T-cell (primary cell): ENCODE measurements at places on chromosomes 2 and 18.

- no peak for DNase-seq
Measured at GRCh38 chr18:60228609-60229595, 143.7 kb downstream of the MC4R start.

DNA sequence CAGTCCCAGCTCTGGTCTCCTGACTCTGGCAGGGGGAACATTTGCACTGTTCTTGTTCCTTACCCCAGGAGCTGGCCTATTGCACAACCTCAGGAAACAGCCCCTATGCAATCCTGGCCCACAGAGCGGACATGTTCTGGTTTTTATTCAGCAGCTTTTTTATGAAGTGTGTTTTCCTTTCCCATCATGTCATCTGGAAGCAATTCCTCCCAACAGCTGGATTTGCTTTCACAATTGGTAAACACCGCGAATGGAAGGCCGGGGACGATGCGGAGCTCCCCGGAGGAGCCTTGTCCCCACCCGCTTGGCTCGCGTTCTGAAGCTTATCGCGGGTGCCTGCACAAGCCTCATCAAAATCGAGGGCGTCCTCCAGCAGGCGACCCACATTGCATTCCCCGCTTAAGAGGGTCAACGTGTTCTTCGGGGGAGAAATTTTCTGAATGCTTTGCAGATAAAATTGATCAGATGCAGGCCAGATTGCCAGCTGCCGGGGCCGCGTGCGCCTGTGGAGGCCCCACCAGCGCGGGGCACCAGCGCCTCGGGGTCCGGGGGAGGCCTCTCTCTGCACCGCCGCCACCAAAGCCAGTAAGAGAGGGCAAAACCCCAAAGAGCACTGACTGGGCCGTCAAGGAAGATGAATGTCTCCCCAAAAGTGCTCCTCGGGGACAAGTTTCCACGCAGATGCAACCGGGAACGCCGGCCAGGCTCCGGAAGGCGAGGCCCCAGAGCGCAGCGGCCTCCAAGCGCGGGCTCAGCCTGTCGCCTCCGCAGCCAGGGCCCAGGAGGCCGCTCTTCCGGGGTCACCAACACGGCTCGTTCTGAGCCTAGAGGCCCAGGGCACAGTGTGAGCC is 60.3 kb upstream of the SP3 start:
- DNase-seq = no peak

DNA sequence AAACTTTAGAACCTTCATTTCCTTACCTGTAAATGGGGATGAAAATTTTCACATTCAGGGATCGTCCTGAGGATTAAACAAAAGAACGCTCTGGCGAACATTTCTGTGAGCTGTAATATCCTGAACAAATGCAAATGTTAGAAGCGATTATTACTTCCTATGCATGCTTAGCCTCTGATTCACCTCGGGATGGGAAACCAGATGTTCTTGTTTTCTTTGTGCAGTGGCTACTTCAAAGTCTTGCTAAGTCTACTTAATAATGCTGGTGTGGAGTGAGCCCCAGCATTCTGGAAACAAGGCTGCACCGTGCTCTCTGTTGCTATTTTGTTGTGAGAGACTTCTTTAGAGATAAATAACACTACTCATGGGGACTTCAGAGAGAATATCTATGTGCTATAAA is 119.1 kb upstream of the PELI1 start:
- DNase-seq = no peak

DNA sequence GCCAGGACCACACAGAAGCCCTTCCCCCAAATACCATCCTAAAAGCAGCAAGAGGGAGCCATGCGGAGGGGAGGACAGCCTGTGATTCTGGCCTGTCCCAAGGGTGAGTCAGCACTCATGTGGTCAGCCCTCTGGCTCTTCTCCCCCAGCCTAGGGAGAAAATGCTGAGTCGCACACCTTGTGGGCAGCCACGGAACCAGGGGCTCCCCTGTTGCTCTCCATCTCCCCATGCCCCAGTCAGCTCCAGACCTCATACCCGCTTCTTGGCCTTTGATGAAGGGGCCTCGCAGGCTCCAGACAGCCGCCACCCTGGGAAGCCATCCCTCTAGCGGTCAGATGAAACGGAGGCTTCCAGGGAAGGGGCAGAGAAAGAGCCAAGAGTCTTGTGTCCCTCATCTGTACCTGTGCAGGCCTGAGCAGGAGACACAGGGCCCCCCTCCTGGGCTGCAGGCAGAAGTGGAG is 181.3 kb upstream of the SIX2 start:
- no peak for DNase-seq

GRCh38 chr2:66691031-66691965 is 256.4 kb downstream of the MEIS1 start:
- DNase-seq = no peak

DNA sequence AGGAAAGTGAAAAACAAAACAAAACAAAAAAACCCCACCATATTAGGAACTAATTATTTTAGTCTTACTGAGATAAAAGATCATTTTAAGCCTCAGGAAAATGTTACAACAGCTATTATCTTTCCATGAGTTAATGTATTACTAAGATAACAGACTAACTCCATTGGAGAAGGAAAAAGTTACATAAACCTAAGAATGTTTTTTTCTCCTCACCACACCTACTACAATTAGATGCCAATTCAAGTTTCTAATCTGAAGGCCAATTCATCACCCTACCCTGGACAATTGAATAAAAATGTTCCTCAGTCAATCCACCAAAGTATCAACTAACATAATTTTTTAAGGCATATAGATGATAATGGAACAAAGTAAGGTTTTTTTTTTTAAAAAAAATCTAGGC is 10.2 kb upstream of the GFPT1 start:
- no peak for DNase-seq

DNA sequence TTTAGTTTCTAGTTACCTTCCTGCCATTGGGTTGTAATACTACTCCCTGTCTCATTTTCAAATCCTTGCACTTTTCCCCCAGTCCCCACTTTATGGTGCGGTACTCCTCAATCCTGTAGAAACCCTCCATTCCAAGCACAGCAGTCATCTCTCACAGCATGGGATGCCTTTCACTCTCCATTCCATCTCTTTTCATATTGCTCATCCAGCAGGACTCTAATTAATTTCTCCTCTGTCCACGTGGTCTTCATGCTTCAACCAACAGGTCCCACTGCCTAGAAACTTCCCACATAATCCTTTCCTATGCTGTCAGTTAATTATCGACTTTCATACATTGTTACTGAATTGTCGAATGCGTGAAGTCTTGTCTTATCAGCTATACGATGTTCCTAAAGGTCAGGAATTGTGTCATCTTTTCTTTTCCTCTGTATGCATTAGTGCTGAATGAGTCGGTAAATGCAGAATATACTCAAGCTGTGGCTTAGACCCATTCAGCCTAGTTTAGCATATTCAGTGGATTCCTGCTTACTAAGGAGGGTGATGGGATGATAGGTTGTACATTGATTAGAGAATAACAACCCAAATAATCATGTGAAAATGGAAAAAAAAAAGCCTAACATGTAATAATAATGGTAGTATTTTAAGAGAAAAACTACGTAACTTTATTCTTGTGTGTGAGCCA is 89.7 kb downstream of the CRIM1 start:
- no peak for DNase-seq

DNA sequence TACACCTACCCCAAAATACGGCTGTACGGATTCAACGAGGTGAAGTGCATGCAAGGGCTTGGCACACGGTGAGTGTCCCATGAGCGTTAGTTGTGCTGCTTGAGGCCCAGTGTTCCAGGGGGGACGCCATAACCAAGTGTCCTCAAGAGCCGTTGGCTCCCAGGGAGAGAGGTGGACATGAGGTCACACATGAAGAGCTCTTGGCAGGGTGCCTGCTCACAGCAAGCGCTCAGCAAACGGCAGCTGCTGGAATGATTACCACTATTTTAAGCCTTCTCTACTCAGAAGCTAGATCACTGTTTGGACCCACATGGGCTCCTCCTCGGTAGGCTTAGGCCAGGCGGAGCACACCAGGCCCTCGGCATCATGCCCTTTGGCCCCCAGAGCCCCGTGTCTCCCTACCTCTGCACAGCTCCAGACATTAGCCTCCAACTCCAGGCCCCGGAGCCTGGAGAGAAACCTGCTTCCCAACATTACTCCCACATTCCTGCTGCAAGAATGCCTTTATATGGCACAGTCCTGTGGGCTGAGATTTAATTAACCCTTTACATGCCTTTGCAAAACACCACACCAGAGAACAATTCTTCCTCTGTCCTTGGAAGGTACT is 68.4 kb upstream of the PPP1CB start:
- DNase-seq = no peak

GRCh38 chr2:49154891-49155290 is 576 bp upstream of the FSHR start:
- no peak for DNase-seq

- DNase-seq = peak; percentile 77
Measured at GRCh38 chr2:234488913-234489451, 7.9 kb downstream of the ARL4C start.

- no peak for DNase-seq
Measured at GRCh38 chr2:152565884-152566727, 151.2 kb downstream of the PRPF40A start.

DNA sequence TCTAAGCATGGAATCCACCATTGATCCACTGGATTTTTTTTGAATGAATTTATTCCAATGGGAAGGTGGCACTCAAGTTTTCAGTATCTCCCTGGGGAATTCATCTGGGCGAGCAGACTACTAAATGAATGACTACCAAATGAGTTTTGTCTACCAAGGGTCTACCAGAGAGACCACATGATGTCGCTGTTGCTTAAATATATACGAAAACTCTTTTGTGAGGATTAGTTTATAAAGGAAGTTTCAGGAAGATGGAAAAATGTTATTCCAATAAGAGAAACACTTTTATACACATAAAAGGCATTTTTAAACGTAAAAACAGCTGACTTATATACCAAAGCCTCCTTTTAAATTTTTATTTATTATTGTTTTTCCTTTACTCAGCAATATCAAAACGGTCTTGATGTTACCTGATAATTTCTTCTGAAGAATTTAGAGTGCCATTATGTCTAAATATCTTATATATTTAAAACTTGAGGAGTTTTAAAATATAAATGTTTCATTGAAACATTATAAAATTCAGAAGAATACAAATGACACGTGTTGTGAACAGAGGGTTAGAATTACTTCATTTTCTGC is 139.7 kb downstream of the HRH4 start:
- DNase-seq = no peak

- no peak for DNase-seq
Measured at GRCh38 chr18:28768791-28769768, 592.1 kb upstream of the CDH2 start.

DNA sequence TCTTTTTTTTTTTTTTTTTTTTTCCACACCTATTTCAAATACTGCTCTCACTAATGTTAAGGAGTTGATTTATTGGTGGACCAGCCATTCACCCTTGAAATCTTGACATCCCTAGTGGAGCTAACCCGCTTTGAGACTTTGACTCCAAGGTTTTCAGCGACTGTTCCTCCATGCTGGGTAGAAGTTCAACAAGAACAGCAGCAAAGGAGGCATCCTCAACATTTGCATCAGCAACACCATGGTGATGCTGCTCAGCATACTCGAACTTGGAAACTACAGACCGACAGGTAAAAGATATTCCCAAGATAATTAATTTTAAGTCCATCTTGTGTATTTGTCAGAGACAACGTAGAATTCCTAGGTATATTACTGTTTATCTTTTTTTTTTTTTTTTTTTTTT is 74.0 kb downstream of the BIRC6 start:
- no peak for DNase-seq

- DNase-seq = no peak
Measured at GRCh38 chr2:118442046-118442445, 353.8 kb downstream of the INSIG2 start.

- DNase-seq = no peak
Measured at GRCh38 chr2:64244037-64244416, 99.8 kb upstream of the PELI1 start.

- DNase-seq = peak; percentile 83
Measured at GRCh38 chr2:240513549-240514287, 44.1 kb downstream of the ANKMY1 start.

DNA sequence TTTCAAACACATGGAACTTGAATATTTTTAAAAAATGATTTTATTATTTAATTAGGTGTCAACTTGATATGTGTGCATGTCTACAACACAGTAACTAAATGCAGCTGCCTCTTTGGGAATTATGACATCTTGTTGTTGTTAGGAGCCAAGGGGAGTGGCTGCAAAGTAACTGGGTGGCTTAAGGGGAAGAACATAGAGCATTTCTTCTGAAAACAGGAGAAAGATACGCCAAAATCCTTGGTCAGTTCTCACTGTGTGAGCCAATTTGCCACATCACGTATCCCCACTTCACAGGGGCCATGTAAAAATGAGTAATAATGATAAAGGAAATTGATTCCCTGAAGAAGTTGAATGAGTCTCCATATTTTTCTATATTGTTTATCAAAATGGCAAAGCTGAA is 309.8 kb upstream of the COL3A1 start:
- no peak for DNase-seq

DNA sequence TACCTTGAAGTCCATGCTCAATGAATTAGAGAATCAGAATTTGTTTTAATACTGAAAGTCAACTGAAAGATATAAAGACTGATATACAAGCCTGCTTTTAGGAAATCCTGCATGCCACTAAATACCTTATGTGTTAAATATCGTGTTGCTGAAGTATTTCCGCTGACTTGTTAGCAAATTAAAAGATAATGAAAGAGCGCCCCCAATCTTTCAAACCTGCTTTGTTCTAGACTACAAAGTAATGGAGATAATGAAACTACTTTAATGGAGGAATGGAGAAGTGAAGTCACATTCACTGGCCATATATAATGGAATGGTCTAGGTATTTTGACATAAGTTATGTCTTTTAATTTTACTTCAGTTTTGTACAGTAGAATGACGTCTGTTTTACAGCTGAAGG is 95.7 kb downstream of the ASXL3 start:
- no peak for DNase-seq

DNA sequence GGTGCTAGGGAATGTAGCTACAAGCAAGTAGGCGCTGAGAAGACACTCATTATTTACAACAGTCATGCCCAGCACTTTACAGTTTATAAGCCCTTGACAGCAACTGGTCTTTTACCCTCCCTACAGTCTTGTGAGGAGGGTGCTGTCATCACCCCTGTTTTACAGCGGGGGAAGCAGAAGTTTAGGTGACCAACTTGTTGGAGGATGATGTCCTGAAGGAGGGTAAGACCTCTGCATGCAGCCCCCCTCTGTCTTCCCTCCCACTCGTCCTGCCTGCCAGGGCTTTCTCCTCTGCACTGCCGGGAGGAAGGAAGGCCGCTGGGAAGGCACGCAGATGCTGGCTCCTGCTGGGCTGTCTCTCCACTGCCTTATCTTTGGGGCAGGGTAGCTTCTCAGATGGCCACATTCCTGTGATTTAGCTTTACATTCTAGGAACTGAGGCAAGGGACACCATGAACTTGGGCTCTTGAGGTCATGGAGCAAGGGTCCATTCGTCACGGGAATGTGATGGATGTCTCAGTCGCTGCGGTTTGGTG is 972 bp downstream of the IL1R1 start:
- DNase-seq = no peak

DNA sequence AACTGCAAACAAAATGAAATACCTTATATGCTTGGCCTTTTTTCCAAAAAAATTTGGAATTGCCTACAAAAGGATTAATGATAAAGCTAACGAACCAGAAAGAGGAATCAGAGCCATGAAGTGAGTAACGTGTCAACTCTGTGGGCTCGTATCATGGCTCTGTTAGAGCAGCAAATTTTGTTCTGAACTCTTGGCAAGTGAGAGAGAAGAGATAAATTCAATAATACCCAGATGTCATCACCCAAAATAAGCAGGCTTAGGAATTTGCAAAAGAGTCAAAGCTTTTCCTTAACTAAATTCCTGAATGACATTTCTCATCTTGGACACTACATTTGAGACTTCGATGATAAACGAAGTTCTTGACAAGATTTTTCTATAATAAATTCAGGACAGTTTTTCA is 4.4 kb downstream of the TXNDC2 start:
- no peak for DNase-seq
